HL-60 (cell line): ENCODE measurements at places on chromosomes 7 and 10.
A peak's percentile ranks its signal among the peaks of the same experiment; 100 is the strongest.

- DNase-seq = no peak
These were observed 44.5 kb upstream of the MRPS16 start for GRCh38 chr10:73296946-73297345.

DNA sequence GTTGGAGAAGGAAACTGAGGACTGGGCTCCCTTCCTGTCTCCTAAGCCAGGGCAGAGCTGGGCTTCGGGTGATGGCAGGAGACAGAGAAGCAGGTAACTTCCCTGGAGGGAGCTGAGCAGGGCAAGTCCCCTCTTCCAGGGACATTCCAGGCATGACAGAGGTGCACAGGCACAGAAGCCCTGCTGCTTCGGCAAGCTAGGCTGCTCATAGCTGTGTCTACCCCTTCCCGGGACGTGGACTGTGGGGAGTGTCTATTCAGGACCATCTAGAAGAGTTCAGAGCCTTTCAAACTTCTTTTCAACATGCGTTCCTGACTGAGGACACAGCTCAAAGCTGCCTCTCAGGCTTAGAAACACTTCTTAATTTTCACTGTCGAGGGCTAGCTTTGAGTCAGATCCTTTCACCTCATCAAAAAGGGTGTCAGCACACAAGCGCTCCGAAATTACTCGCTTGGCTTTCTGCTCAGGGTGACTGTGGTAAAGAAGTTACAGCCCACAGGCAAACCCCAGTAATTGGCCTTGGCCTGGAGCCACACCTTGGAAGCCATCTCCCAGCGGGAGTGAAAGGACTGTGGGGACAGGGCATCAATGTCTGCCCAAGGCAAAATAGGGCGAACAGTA, 63.7 kb upstream of the STEAP1B start:
- no peak for DNase-seq

- no peak for DNase-seq
These were observed 26.1 kb downstream of the NOM1 start for GRCh38 chr7:156975620-156976019.

DNA sequence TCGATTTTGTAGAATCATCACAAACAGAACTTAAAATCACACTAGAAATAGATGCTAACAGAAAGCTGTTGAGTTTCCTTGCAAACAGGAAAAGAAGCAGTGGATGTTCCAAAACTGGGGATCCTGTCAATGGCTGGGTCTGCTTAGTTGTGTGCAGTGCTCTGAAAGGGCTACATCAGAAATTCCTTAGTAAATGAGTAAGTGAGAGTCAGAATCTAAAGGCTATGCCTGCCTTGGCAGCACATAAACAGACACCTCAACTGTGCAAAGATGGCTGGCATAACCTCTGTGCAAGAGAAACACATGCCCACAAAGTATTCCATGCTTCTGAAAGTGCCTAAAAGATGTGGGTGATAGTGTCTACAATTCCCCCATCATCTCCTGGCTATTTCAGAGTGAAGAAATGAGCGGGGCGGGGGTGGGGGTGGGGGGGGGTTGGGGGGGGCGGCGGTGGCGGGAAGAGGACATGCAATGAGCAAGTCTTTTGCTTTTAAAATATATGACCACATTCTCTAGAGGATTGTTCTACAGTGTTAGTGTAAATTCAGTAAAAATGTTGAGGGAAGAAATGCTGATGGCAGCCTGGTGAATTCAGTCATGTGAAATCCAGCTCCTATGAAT, 138.1 kb upstream of the LAMB4 start:
- DNase-seq = no peak

DNA sequence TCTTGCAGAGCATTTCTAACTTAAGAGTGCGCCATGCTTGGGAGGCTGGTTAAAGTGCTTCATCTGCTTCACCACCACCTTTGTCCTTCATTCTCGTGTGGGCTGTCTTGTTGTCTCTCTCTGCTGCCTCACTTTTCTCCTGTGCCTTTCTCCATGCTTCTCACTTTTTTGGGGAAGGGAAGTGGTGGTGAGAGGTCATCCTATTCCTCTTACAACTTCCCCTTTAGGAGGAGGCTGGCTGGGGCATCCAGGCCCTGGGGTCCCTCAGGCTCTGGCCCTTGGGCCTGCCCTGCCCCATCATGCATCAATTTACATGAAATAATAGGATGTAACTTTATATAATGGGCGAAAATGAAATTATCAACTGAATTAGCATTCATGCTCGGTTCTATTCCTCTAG, 39.9 kb upstream of the PIP4K2A start:
- no peak for DNase-seq

- no peak for DNase-seq
These were observed 23.6 kb upstream of the SEMA3C start for GRCh38 chr7:80942261-80943041.

GRCh38 chr7:139775829-139776266, 1.9 kb downstream of the HIPK2 start:
- DNase-seq = peak; percentile 53

DNA sequence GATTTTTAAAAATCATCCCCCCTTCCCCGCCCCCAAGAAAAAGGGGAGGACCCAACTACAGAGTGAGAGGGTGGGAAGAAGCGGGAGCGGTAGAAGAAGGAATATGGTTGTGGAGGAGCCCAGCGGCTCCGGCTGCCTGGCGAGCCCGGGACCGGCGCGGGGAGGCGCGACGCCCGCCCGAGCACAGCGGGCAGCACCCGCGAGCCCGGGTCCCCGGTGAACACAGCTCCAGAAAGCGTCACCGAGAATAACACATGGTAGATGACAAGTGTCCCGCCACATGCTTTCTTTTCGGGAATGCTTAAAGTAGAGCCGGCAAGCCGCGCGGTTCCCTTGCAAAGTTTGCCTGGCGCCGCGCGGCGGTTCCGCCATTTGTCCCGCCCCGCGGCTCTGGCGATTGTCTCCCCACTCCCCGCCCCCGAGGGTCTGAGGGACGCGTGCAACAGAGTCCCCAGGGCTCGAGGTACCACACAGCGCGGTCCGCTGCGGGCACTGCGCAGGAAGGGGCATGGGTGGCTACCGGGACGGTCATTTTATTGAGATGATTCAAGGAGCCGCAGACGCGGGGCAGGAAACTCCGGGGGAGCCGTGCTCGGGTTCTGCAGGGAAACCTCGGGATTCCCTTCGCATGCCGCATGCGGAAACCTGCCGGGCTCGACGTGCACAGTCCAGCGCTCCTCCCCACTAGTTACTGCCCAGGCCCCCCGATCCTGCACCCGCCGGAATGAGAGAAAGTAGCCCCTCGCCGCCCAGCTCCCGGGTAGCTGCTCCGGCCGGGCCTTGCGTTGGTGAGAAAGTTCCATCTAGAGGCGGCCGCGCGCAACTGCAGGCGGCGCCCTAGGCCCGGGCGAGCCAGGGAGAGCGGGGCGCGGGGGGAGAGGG, 781 bp upstream of the GRM8 start:
- DNase-seq = peak; percentile 46

DNA sequence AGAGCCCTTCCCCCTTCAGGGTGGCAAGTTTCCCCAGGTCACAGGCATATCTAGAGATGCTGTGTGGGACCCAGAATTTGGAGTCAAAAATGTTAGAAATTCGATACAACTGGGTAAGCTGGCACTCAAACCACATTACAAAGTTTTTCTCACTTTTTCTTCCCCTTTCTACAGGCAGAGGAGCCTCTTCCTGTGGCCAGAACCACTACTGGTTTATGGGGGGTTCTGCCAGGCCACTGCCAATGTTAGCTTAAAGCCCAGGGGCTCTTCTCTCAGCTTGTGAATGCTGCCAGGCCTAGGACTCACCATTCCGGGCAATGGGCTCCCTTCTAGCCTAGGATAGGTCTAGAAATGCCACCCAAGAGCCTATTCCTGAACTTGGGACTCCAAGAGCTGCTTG, 617.9 kb upstream of the PHF14 start:
- no peak for DNase-seq

GRCh38 chr7:105017657-105018365, 3.8 kb downstream of the KMT2E start:
- DNase-seq = no peak

DNA sequence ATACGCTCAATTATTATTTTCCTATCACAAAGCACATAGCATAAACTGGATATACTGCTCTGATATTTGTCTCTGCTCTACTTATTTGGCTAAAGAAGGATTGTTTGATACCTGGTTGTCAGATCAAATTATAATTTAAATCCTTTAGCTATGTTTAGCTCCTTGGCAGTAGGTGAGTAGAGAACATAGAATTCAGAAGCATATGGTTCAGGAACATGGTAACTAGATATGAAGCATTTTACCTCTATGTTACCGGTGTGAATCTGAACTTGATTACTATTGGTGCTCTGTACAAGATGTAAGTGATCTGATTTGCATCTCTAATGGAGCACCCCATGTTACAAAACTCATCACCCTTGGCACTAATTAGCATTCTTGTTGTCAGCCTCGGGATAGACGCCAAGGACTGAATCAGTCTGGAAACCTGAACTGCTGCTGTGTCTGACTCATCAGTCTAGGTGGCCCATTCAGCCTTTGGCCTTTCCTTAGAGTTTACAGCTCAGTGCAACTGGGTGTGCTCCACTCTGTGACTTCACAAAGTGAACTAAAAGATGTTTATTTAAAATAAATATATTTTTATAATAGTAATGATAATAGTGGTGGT, 12.3 kb upstream of the MYPN start:
- DNase-seq = no peak

DNA sequence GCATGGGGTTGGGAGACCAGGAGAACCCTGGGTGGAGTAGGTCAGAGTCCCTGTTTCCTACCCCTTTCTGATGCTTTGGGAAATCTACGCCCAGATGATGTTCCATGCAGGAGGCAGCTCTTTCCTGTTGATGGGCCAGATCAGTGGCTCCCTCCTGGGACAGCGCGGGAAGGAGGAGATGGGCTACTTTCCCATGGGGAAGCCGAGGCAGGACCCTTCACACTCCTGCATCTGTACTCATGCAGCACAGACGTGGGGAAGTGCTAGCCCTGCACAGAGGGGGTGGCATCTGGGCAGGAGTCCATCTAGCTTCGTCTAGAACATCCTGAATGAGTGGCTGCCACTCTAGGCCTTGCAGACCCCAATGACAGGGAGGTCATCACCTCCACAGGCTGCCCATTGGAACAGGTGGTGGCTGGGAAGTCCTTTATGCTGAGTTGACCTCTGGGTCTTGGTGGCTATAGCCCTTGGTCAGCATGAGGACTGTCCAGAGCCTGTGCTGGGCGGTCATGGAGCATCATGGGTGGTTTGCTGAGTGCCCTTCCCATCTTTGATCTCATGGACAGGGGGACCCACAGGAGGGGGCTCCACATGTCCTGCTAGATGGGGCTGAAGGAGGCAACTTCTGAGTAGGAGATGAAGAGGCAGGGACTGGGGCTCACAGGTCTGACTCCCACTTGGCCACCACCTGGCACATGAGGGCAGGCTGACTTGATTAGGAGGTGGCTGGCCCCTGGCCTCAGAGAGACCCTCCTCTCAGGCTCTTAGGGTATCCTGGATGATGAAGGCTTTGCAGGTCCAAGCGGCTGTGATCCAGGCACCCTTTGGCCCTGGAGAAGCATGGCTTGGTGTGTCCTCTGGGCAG, 24.6 kb downstream of the RAMP3 start:
- DNase-seq = no peak

GRCh38 chr10:116808706-116809105, 40.6 kb upstream of the ENO4 start:
- no peak for DNase-seq

DNA sequence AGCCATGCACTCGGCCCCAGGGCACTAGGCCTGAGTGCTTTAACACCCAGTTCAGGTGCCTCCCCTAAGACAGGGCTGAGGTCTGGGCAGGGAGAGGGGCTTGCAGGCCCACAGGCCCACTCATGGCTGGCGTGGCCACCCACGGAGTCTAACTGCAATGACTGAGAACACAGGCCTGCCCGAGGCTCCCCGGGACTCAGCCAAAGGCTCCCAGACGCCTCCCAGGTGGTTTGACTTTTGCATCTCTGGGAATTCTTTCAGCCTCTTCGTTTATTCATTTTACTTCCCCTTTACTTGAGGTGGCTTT, 37.3 kb downstream of the PTPRN2 start:
- no peak for DNase-seq

DNA sequence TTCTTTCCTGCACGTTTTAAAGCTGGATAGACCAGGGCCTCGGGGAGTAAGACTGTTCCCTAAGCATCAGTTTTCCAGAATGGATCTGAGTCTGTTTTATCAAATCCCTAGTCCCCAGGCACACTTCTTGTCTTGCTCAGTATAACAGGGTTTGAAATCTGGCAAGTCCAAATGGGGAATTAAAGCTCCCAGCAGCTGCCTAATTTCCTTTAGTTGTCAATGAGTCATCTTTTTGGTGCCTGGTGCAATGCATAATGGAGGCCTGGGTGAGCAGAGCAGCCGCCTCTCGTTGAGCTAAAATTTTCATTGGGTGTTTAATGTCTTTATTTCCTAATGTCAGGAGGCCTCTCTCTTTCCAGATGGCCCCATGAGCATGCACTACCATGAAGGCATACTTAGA, 87.9 kb downstream of the STRA8 start:
- no peak for DNase-seq

DNA sequence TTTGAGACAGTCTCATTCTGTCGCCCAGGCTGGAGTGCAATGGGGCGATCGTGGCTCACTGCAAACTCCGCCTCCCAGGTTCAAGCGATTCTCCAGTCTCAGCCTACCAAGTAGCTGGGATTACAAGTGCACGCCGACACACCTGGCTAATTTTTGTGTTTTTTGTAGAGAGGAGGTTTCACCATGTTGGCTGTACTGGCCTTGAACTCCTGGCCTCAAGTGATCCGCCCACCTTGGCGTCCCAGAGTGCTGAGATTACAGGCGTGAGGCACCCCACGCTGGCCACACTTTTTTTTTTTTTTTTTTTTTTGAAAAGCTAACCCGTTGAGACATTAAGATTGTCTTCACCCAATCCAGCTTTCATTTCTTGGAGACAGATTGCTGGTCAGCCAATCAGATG, 2.1 kb downstream of the ZNF273 start:
- DNase-seq = no peak

GRCh38 chr10:74474022-74474713, 323.1 kb downstream of the ADK start:
- DNase-seq = no peak

DNA sequence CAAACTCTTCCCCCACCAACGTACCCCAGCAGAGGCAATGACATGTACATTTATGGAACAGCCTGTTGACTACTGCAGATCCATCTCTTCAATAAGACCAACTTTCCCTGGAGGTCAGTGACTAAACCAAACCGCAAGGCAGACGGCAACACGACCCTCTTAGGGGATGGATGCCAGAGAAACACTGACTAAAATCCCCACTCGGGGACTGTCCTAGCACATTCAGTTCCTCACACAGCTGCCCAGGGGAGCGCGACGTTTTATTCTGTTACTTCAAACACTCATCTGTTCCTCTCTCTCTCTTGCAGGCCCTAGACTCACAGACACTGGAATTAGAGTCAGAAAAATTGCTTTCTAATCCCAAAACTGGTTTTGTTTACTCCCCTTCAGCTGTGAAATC, 146.5 kb upstream of the PRSS1 start:
- DNase-seq = no peak

DNA sequence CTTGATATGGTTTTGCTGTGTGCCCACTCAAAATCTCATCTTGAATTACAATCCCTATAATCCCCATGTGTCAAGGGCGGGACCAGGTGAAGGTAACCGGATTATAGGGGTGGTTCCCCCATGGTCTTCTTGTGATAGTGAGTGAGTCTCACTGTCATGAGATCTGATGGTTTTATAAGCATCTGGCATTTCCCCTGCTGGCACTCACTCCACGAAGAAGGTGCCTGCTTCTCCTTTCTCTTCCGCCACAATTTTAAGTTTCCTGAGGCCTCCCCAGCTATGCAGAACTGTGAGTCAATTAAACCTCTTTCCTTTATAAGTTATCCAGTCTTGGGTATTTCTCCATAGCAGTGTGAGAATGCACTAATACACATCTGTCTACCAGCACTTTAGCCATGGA, 109.5 kb upstream of the SDK1 start:
- no peak for DNase-seq
